ENCODE measurements at places on chromosomes 4 and X.
A peak's percentile ranks its signal among the peaks of the same experiment; 100 is the strongest.

DNA sequence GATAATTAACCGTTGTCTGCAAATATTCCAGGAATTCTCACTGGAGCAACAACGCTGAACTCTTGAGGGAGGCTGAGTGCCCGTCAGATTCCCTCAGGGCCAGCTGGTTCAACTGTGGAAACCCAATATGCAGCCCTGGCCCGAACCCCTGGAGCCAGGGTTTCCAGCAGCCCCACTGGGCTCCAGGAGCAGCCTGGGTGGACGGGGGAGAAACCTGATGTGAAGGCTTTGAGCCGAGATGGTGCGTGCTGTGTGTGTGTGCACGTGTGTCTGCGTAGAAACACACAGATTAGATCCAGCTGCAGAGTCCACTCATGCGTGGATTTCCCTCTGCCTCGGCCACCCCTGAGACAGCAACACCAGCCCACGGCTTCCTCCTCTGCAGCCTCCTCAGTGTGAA lies 19.4 kb upstream of the SLC25A6 start:
- DNase-seq: no peak

GRCh38 chrX:12330841-12331240 lies 192.6 kb downstream of the FRMPD4 start:
- no peak for DNase-seq

GRCh38 chrX:150508451-150509367 lies 59.7 kb upstream of the MTM1 start:
- no peak for DNase-seq

GRCh38 chr4:87360338-87360935 lies 30.6 kb downstream of the HSD17B11 start:
- DNase-seq: no peak

GRCh38 chr4:73001885-73002284 lies 67.6 kb downstream of the COX18 start:
- DNase-seq: no peak

DNA sequence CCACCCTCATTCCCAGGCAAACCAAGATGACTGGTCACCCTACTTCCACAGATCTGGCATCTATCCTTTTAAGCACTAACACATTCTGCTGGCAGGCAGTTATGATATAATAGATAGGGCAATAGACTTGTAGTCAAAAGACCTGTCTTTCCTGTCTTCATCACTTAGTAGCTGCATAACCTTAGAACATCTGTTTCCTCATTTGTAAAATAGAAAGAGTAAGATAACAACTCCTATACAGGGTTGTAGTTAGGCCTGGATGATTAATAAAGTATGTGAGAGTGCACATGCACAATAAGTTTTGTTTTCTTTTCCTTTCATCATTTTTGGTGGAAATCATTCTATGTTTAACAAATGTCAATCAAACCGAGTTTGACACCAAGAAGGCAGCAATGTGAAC lies 72.1 kb downstream of the GPR82 start:
- DNase-seq: no peak

GRCh38 chr4:52968241-52968640 lies 106.1 kb downstream of the RASL11B start:
- no peak for DNase-seq

DNA sequence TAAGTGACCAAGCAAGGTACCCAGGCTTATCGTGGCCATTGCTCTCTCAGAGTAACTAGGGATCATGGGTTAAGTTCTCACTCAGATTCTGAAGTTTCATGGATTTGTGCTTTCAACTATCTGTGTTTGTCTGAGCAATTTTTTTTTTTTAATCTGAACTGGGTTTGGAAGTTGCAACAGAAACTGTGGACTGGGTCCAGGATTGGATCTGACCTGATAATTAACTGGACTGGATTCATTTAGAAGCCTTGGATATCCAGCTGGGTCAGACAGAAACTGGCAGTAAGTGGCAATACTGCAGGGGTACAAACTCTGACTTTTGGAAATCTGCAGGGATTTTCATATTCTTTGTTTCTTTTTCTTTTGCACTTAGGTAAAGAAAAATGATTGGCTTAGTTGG lies 38.7 kb upstream of the FGF2 start:
- DNase-seq: no peak

- DNase-seq: no peak
Observed at GRCh38 chrX:115693476-115693875, 132.5 kb downstream of the PLS3 start.

GRCh38 chrX:37712458-37712857 lies 26.9 kb downstream of the XK start:
- no peak for DNase-seq

DNA sequence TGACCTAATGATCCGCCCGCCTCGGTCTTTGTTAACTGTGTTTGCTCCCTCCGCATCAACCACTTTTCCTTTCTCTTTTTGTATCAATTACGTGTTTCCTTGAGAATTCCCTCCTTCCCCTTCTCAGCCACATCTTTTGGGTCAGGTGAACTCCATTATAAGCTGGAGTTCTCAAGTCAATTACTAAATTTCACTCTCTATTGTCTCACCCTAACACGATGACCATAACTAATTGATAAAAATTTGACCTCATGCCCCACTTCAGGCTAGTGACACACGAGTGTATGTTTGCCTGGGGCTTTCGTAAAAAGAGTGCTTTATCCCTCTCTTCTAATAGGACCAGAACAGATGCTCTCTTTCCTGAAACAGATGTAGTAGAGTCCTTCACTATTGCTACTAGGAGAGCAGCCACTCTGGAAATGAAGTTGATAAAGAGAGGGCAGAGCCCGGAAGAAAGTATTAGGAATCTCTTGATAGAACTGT lies 403.6 kb upstream of the ANXA10 start:
- DNase-seq: no peak

DNA sequence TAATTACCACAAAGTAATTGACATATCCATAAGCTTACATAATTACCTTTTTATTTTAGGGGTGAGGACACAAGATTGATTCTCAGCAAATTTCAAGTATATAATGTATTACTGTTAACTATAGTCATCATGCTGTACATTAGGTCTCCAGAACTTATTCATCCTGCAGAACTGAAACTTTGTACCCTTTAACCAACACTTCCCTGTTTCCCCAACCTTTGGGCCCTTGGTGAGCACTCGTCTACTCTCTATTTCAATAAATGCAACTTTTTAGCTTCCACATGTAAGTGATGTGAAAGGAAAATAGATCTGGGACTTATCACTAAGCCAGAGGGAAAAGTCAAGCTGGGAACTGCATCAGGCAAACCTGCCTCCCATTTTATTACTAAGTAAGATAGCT lies 33.6 kb upstream of the CCNG2 start:
- no peak for DNase-seq

DNA sequence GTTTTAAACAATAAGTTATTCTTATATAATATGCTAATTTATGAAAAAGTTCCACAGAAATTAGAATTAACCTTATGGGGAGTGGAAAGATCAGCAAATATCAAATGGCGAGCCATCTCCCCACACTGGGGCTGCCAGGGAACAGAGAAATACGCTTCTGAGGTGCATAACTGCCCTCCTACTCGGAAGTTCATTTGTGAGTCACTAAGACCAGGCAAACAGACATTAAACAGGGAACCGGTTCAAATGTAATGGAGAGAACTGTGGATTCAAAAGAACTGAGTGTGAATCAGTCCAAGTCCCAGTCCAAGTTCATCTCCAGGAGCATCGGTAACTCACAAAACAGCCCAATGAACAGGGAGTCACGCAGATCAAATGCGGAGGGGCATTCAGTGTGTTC lies 11.4 kb upstream of the S100G start:
- DNase-seq: no peak

DNA sequence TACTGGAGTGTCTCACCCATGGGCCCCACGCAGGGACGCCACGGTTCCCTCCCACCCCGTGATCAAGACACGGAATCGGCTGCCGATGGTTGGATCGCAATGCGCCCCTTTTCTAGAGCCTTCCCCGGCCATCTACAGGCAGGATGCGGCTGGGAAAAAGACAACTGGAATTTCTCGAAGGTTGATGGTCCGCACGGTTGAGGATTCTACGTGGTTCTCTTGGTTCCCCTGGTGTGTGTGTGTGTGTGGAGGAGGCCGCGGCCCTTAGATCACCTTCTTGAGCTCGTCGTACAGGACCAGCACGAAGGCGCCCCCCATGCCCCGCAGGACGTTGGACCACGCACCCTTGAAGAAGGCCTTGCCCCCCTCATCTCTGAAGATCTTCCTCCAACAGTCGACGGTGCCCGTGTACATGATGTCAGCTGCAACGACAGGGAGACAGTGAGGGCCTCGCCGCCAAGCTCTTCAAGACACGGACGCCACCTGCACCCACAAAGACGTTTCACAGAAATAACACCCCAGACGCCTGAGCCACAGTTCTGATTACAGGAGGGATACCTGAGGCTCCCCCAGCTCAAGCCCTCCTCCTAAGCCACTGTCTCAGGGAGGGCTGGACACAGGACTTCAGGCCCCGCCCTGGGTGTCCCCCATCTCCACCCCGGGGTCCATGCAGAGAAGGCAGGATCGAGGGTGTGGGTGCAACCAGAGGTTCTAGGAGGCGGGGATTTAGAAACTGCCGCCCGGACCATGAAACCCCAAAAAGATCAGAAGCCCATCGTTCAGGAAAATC lies 5.4 kb downstream of the SLC25A6 start:
- no peak for DNase-seq

- DNase-seq: no peak
Observed at GRCh38 chrX:2516623-2517022, 15.8 kb upstream of the DHRSX start.

- no peak for DNase-seq
Observed at GRCh38 chr4:186778134-186778533, 54.5 kb upstream of the FAT1 start.

DNA sequence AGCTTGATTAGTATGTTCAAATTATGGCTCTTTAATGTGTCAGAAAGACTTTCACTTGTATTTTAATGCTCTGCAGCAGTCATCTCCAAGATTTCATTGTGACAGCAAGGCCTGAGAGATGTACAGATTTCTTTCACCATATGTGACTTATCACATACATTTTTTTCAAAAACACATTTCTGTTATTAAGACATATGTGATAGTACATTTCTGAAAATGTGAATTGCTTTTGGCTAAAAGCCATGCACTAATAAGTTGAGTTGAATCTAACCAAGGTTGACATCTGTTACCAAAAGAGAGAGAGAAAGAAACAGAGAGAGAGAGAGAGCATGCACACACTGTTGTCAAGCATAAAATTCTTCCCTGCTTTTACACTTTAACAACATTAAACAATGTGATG lies 409.3 kb downstream of the AFF2 start:
- no peak for DNase-seq

GRCh38 chr4:48854982-48855381 lies 24.1 kb downstream of the OCIAD1 start:
- no peak for DNase-seq

DNA sequence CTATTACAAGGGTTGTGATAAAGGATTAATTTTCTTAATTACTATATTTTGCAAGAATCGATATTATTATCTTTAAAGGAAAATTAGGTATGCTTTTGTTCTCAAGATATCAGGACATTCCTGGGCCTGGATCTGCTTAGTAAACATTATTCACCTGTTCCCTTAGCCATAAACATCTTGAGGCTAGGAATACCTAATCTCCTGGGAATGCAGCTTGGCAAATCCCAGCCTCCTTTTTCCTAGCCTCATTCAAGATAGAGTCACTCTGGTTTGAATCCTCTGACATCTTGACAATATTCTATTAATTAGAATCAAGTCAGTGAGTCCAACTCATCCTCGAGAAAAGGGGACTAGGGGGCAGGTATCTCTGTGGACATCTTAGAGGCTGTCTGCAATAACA lies 327.1 kb downstream of the STIM2 start:
- no peak for DNase-seq

DNA sequence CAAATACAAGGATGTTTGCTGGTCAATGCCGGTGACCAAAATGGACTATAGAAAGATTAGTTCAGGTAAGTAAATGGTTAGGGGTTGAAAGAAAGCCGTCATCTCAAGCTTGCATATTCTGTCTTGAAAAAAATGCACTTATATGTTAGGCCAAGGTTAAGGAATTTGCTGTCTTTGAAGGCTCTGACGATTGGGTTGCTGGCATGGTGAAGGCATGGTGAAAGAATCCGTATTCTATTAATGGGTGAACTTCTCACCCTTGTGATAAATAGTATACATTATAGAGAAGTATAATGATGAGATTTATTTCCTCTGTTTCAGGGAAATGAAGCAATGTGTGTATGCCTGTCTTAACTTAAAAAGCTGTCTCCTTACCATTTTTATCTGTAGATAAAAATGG lies 132.6 kb downstream of the ADGRL3 start:
- DNase-seq: no peak

- DNase-seq: no peak
Observed at GRCh38 chr4:1591107-1591506, 93.0 kb downstream of the FAM53A start.

DNA sequence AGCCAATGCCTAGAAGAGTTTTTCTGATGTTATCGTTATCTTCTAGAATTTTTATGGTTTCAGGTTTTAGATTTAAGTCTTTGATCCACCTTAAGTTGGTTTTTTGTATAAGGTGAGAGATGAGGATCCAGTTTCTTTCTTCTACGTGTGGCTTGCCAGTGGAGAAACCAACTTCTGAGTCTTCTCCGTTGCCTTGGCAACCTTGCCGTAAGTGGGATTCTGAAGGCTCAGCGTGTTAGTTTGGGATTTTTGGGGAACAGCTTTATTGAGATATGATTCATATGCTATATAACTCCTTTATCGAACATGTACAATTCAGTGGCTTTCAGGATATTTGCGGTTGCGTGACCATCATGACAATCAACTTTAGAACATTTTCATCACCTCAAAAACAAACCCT lies 17.7 kb downstream of the SMS start:
- no peak for DNase-seq

DNA sequence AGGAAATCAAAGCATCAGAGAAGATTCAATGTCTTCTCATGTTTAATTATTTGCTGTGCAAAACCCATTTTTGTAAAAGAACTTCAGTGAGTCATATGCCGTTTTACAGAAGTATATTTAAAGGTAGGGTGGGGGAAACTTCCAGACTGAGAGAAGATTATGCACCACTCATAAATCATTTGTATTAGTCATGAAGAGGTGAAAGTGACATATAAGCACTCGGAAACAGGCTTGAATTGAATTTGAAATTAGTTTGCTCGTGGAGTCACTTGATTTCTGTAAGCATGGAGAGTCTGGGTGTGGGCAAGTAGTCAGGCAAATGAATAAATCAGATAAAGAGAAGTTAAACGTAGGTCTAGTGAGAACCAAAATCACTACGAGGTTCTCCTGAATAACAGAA lies 335.1 kb downstream of the ANK2 start:
- DNase-seq: no peak

DNA sequence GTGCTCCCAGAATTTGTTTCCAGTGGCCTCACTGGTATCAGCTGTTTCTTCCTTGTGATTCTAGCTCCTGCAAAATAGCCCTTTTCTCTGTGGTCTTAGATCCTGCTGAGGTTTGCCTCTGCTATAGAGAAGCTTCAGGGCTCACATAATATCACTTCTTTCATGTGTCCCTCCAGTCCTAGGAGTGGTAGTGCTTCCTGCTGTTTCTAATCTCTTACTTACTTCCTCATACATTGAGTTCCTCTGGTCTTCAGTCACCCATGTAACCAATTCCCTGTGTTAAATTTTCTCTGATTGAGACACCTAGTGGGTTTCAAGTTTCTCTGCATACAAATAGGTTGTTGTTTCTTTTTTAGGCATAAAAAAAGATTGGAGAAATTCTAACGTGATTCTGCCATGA lies 1567.9 kb downstream of the ARAP2 start:
- no peak for DNase-seq

GRCh38 chr4:87006426-87006675 lies 71.5 kb downstream of the AFF1 start:
- DNase-seq: peak; percentile 88
